ENCODE measurements at places on chromosomes 12 and 14.

DNA sequence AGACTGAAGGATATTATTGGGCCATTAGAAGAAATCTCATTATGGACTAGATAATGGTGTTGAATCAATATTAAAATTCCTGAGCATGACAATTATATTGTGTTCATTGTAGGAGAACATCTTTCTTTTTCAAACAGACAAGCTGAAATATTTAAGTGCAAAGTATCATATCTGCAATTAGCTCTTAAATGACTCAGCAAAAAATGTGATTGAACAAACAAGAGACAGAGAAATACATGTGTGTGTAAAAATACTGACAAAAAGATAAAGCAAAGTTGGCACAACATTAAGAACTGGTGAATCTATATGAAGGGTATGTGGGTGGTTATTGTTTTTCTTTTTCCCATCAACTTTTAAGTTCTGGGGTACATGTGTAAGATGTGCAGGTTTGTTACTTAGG lies 9.5 kb downstream of the CEP290 start:
- no peak for DNase-seq

DNA sequence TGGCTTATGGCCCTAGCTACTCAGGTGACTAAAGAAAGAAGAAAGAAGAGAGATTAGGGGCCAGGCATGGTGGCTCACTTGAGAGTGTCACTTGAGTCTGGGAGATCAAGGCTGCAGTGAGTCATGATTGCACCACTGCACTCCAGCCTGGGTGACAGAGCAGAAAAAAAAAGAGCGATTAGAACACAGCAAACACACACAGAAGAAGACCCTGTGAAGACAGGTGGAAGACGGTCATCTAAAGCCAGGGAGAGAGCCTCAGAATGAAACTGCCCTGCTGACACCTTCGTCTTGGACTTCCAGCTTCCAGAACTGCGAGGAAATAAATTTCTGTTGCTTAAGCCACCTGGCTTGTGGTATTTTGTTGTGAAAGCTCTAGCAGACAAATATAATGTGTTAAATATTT lies 17.5 kb upstream of the PPP1CC start:
- no peak for DNase-seq

- DNase-seq: no peak
Measured at GRCh38 chr14:43001731-43002130, 1395.1 kb downstream of the LRFN5 start.

DNA sequence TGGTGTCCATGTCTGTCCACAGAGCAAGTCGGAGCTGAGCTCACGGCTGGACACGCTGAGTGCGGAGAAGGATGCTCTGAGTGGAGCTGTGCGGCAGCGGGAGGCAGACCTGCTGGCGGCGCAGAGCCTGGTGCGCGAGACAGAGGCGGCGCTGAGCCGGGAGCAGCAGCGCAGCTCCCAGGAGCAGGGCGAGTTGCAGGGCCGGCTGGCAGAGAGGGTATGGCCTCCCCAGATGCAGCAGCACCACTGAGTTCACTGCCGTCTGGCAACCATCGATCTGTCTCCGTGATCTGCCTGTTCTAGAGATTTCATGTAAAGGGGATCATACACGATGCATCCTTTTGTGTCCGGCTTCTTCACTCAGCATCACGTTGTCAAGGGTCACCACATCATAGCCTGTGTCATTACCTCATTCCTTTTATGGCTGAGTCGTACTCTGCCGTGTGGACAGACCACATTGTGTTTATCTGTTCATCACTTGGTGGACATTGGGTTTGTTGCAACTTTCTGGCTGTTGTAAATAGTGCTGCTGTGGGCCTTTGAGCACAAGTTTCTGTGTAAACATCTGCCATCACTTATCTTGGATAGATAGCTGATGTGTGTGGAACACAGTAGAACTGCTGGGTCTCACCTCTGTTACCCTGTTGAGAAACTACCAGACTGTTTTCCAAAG lies 21.9 kb downstream of the HIP1R start:
- DNase-seq: no peak

GRCh38 chr12:129552996-129553750 lies 350.7 kb downstream of the TMEM132D start:
- DNase-seq: no peak

GRCh38 chr12:79373896-79374499 lies 316.8 kb downstream of the PAWR start:
- DNase-seq: no peak

All from stimulated activated CD4-positive, alpha-beta T cell treated with anti-CD3 and anti-CD28 coated beads, Interleukin-1b, Interleukin-23, amount 100 ng/mL, for 1 hour (primary cell).